NCI-H2081 treated with DMSO at 0.1 percent for 48 hours (cell line): ENCODE measurements at places on chromosomes 5 and 9.

GRCh38 chr5:36462295-36463021, 143.9 kb upstream of the SLC1A3 start:
- no peak for DNase-seq

- no peak for DNase-seq
These were observed 15.1 kb upstream of the ERAP1 start for GRCh38 chr5:96822686-96823459.

DNA sequence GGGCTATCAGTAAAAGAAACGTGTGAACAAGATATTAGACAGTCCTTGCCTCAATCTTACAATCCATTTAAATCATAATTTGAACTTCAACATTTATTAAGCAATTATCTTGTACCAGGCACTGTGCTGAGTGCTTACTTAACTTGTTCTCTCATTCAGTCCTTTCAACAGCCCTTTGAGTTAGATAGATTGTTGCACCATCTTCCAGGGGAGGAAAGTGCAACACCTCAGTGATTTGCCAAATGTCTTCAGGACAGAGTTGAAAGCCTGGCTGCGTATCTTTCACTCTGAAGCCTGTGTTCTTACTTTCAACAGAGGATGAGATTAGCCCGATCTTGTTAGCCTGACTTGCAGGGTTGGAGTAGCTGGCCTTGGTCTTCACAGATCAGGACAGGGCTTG, 34.2 kb upstream of the SUB1 start:
- no peak for DNase-seq

- DNase-seq: no peak
These were observed 25.3 kb downstream of the FAM240B start for GRCh38 chr9:38694676-38695075.

GRCh38 chr9:5876026-5876425, 14.7 kb upstream of the MLANA start:
- no peak for DNase-seq

DNA sequence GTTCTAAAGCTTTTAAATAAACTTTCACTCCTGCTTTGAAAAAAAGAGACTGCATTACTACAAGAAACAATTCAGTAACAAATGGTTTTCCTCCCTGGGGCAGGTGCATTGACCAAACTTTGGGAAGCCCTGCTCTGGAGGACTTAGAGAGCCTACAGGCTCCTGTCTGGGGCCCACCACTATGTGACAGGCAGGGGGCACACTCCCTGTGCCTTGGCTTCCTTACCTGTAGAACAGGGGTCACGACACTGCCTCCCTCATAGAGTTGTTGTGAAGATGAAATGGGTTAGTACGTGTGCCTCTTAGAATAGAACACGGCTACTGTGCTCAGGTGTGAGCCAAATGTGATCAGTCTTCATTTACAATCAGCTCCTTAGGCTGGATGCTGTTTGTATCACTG, 130.1 kb downstream of the GPBP1 start:
- DNase-seq: no peak
